ENCODE measurements at places on chromosomes 6 and 20.

GRCh38 chr6:63527658-63528514 is 44.4 kb upstream of the LOC128125822 start:
- no peak for DNase-seq

DNA sequence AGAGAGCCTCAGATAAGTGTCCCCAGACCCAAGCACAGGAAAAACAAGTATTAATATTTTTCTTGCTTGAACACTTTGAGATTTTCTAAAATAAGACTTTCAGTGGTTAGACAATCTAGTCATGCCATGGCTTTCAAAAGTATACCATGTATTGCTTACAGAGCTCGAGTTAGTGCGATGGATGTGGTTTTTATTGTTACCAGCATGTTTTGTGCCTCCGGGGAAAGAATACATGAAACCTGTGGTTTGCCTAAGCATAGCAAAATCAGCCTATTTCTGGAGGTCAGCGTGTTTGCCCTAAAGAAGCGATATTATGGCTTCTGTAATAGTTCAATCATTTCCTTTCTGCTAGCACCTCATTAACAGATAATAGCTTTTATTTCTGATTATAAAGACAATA is 21.6 kb downstream of the RIN2 start:
- no peak for DNase-seq

DNA sequence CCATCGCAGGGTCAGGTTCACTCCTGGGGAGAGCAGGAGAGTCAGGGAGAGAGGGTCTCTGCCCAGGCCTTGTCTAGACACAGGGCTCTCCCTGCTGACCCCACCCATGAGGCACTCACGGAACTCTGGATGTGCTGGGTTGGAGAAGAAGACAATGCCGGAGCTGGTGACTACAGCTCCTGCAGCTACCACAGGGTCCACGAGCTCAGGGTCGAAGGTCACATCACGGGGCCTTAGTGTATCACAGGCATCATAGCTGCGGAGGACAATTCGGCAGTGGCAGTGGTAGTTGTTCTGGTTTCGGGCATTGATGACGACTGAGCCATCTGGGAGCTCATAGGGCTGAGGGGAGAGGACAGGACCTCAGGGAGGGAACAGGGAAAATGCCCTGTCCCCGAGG is 2.7 kb downstream of the NEU1 start:
- DNase-seq: no peak

GRCh38 chr6:156585859-156586258 is 191.3 kb upstream of the ARID1B start:
- DNase-seq: no peak

DNA sequence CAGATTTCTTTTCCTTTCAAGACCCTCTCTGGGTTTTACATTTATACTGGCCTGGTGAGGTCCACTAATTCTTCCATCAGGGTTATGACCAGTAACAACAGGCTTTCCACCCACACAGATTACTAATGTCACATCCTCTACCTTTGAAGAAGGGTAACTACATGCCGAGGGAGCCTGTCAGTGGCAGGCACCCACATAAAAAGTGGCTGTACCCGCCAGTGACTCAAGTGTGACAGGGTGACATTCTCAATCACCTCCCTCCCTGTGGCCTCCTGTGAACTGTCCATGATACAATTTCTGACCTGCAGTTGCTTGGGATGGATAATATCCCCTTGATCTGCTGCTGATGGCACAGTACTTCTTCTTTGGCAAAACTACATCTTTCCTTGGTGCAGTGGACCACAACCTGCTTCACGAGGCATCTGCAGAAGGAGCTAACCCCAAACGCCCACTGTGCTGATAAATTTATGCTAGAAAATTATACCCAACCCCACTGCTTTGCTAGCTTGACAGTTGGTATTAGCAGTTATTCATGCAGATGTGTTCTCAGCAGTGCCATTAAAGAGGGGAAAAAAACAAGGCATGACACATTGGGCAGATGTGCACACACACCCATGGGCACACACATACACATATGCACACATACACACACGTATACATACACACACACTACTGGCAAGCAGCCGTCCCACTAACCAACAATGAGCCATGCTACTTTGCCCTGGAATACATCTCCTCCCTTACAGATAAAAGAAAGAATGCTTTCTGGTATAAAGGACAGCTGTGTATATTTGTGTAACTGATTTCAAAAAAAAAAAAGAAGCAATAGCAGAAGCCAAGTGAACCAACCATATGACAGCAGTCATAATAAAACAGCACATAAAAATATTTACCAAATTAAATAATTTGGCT is 20.8 kb downstream of the GFOD1 start:
- DNase-seq: peak; percentile 26

- DNase-seq: no peak
Measured at GRCh38 chr20:23138682-23139081, 52.6 kb upstream of the CD93 start.

DNA sequence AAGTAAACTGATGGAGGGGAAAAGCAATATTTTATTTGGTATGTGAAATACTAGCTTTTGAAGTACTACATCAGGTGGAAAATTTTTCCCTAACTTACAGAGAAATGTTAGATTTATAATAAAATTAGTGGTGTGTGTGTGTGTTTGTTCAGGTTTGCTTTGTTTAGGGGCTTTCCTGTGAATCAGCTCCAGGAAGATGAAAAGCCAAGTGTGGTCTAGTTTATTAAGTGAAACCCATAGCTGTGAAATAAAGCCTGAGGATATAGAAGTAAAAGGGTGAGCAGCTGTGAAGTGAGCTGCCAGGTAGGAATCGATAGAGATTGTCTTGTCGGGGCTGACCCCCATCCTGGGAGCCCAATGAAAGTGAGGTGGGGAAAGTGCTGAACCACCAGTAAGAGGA is 347.6 kb upstream of the IMPG1 start:
- DNase-seq: no peak

- DNase-seq: no peak
Measured at GRCh38 chr6:163863565-163863964, 449.0 kb downstream of the QKI start.

- DNase-seq: no peak
Measured at GRCh38 chr6:162019349-162019748, 708.2 kb downstream of the PRKN start.

DNA sequence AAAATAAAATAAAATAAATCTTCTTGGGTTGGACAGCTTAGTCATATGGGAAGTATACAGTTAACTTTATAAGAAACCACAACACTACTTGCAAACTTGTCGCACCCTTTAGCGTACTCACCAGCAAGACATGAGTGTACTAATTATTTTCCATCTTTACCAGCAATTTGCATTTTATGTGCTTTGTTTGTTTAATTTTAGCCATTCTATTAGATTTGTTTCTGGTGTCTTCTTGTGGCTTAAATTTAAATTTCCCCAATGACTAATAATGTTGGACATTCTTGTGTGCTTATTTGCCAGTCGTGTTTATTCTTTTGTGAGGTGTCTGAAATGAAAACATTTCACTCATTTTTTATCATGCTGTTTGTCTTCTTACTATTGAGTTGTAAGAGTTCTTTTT is 1172.2 kb upstream of the CITED2 start:
- DNase-seq: no peak

DNA sequence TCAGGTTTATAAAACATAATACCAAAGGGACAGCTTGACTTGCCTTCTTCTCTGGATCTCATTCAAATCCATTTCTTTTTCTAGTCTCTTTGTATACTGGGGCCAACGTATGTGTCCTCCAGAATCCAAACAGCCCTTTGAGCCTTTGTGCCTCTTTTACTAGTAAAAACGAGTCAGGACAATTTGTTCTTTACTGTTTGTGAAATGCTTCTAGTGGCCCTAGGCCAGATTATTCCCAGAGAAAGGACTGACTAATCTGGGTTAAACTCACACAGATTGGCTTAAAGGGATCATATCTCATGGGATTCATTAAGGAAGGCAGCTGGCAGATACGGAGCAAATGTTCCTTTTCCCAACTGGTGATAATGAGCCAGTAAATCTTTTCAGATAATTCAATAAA is 32.1 kb upstream of the MANEA start:
- DNase-seq: no peak

DNA sequence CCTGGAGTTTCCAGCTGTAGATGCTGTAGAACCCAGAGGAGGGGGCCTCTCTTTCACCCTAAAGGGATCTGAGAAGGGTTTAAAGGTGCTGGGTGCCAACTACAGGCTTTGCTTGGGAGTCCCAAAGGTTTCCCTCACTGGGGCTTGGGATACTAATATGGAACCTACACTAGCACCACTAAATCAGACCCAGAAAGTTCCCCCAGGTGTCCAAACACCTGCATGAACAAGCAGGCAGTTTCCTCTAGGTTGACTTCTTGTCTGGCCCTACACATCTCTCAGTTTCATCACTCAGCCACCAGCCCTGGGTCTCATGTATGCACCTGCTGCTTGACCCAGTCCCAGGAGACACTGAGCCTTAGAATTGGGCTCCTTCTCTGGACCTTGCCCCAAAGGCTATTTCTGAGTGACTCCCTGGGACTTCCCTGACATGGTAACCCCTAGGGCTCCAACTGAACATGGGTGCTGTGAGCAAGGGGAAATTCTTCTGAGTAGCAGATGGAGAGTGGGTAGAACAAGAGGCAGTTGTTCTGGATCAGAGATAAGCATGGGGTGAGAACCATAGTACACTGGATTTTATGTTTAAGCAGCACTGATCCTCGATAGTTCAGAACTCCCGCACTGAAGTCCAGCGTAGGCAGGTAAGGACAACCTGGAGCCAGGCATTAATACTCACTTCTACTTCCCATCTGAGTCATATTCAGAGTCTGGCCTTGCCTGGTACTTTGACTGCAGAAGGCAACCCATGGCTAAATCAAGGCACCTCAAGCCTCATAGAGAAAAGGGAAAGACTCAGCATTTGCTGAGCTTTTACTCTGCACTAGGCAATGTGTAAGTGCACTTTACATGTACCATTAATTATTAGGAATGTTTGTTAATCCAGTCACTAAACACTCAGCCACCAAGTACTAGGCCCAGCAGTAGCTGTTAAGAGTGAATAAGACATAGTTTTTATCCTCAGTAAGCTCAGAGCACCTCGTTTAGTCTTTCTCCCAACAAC is 16.8 kb downstream of the BCL2L1 start:
- no peak for DNase-seq

- no peak for DNase-seq
Measured at GRCh38 chr20:50129662-50130355, 16.9 kb upstream of the UBE2V1 start.

GRCh38 chr6:19492636-19493405 is 344.3 kb upstream of the ID4 start:
- no peak for DNase-seq

DNA sequence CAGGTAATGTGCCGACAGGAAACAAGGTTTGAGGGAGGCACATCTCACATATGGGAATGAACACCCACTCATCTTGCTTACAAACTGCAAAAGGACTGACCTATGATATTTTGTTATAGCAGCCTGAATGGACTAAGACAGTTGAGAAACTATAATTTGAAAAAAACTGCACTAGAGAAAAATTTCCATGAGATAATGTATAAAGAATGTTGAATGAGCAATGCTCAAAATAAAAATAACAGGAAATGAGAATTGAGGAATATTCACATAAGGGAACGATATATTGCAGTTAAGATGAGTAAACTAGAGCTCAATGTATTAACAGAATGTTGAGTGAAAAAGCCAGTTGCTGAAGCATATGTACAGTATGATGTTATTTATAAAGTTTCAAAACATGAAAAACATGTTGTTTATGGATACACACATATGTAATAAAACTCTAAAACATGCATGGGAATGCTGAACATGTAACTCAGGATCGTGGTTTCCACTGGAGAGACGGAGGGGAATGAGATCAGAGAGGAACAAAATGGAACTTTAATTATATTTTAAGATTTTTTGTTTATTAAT is 6.3 kb upstream of the TBC1D22B start:
- no peak for DNase-seq

DNA sequence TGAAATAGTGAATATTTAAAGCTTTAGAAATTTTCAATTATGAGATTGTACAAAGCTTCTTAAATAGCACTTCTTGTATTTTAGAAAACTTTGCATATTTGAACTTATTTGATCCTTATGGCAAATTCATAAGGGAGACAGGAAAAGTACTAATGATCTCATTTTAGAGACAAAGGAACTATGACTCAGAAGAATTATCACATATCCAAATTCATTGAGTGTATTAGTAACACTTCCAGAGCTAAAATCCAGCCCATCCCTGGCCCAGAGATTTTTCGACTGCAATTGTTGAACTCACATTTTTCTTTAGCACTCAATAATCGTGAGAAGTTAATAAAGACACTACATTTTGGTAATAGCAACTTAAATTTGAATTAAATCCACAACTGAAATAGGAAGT is 704.3 kb downstream of the EPM2A start:
- no peak for DNase-seq

- DNase-seq: no peak
Measured at GRCh38 chr6:135606392-135606791, 108.9 kb upstream of the AHI1 start.

GRCh38 chr20:60837173-60837770 is 414.8 kb upstream of the CDH4 start:
- no peak for DNase-seq

DNA sequence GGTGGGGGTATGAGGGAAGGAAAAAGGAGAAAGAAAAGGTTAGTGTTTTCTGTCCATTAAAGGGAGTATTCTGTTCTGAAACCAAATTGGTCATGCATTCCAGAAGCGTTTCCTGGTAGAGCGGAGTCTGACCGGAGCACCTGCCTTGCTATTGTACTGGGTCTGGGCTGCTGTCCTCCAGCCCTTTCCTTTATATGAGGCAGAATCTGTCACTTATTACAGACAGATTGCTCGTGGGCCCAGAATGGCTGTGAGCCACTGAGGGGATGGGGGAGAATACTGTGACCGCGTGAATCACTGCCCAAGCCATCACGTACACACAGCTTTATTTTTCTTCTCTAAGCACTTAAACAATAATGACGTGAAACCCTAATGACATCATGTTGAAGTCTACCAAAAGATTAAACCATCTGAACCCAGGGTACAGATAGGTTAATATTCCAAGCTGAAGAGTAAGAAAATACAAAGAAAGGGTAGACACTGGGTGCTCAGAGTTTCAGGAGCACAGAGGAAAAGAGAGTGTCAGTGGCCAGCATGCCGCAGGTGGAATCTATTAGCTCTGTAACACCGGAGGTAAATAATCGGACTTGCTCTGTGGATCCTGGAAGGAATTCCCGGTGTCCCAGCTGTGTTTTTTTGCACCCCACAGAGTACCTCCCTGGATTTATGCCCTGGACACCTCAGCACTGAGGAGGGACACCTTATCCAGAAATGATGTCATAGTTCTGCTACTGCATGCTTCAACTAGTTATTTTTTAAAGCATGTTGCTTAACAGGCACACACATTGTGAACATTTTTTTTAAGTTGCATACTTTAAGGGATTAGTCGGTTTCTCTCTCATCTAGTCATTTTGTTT is 573.3 kb downstream of the PKHD1 start:
- DNase-seq: no peak
